Osteoblast (primary cell): ENCODE measurements at places on chromosomes 4 and X.

DNA sequence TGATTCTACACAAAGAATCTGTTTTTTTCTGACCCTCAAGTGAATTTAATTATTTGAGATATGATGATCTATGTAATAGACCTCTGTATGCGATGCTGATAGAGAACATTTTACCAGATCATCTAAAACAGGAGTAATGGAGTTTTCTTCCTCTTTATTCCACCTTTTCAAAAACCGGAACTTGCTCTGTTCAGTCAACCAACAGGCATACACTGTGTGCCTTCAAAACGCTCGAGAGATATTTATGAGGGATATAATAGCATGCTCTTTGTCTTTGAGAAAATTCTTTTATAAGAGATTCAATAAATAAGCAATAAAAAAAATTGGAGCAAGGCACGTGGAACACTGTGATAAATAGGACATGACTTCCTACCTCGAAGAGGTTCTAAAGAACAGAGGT lies 2.0 kb downstream of the NYX start:
- no peak for DNase-seq

- no peak for DNase-seq
Measured at GRCh38 chr4:11791797-11792196, 363.1 kb upstream of the HS3ST1 start.

DNA sequence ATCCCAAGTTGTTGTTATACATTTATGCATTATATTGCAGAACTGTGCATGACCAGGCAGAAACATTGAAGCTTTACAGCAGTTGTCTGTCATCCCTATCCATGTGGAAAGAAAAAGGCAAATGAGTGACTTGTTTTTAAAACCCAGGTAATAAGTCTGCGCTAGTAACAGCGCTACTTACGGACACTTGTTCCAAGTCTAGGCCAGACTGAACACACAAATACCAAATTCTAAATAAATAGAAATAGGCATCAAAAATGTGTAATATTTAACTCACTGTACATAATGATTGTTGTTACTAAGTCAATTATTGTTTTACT lies 548 bp upstream of the MAML3 start:
- no peak for DNase-seq

DNA sequence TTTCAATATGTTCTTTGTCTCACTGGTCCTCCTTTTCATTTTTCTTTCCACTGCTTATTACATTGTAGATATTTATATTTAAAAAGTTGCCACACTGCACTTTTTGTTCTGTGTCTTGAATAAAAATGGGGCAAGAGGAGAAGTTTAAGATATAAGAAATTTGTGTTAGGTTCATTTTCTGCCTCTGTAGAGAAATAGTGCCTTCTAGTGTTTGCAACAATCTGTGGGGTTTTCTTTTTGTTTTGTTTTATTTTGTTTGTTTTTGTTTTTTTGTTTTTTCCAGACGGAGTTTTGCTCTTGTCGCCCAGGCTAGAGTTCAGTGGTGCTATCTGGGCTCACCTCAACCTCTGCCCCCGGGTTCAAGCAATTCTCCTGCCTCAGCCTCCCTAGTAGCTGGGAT lies 20.1 kb upstream of the SMIM14 start:
- DNase-seq, result no peak

- DNase-seq, result no peak
Measured at GRCh38 chr4:7736436-7737267, 203.0 kb downstream of the AFAP1 start.

DNA sequence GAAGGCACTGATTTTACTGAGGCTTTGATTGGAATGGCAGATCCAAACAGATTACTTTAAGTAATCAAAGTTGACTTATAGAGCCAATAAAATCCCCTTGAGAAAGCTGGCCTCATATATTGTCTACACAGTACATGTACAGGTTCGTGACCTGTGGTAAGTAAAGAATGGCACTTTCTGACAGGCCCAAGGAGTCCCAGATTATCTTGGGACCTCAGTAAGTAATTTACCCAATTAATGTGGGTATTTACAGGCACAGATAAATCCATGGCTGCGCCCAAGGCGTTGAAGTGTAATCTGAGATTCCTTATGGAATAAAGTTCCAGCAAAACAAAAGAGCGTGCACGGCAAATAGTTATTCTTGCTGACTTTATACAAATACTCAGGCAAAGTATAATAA lies 62.4 kb downstream of the PAGE2 start:
- DNase-seq, result no peak

DNA sequence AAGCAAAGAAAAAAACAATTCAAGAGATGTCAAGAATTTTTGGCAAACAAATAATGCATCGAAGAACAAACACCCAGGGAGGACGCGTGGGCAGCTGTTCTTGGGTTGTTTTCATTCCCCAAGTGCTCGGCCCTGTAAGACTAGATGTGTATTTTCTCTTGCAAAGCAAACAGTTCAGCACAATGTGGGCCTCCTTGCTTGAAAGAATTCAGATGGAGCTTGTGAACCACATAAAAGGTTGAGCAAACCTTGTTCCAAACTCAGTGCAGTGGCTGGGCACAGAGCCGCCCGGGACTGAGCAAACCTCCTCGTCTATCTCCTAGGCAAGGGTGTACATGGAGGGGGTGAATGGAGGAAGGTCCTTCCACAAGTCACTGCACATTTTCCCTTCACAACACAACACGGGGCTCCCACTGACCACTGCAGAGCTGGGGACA lies 82.4 kb downstream of the HTRA3 start:
- DNase-seq, result peak; percentile 83

GRCh38 chr4:159209249-159209648 lies 106.4 kb downstream of the RAPGEF2 start:
- DNase-seq, result no peak
